Naive thymus-derived CD4-positive, alpha-beta T cell (primary cell): ENCODE measurements at places on chromosomes 11 and 22. TPM values are rescaled to one million over a fixed set of nuclear protein-coding genes. Genes with fewer than 3 reads are reported as not detected.

The CYTH4 gene
- polyA plus RNA-seq, result 71.1 TPM

The RNF214 gene
- 9.7 TPM for polyA plus RNA-seq

The OR10S1 gene
- not detected for polyA plus RNA-seq

The LRRC55 gene
- polyA plus RNA-seq, result not detected

The GGT1 gene
- 1.1 TPM for polyA plus RNA-seq

The MED15 gene
- 24.3 TPM for polyA plus RNA-seq

The PANX2 gene
- polyA plus RNA-seq, result not detected
